ENCODE measurements at places on chromosomes 4 and X.
A peak's percentile ranks its signal among the peaks of the same experiment; 100 is the strongest.

DNA sequence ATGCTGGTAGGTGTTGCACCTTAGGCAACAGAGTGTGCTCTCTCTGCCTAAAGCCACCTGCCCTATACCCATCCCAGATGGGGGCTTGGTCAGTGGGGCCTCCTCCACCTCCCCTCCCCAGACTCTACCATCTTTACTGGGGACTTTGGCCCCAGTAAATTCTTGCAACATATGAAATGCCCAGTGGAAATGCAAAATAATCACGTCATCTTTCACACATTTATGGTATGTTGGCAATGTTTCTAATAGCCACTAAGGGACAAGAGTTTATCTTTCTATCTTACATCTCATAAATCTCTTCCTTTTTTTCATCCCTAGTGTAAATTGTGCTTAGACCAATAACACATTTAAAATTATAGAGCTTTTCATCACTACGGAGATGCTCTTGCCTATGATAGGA, 103.0 kb upstream of the MAML3 start:
- DNase-seq = no peak

- peak; percentile 34 for DNase-seq
Observed at GRCh38 chr4:184961660-184962059, 56.6 kb upstream of the HELT start.

DNA sequence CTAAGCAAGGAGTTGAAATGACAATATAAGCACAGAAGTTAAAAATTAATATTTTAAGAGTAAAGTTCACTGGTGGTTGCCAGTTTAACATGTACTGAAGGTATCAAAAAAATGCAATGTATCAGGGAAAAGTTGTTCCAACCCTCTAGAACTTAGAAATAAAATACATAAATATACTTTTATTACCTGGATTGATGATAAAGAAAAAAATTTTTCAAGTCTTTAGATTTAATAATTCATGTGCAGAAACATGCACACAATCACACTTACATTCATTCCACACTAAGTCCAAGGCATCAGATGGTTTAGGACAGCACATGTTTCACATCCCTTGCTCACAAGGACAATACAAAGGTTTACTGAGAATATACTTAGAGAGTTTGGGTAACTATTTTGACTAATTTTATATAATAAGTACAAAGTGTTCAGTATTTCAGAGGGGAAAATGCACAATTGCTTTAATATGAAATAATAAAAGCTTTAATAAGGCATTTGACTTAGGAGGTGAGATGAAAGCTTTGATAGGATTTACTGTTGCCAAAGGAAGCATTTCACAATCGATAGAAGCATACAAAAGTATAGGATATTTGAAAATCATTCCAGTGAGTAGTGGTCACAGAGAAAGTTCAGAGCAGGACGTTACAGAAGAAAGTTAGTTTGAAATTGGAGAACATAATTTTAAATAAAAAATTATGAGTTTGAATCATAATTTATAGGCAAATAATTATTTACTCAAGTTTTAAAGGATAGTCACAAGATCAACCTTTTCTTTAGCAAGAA, 392 bp upstream of the UGT2A3 start:
- DNase-seq = no peak

- no peak for DNase-seq
Observed at GRCh38 chr4:53633608-53634007, 42.3 kb upstream of the LNX1 start.
